ENCODE measurements at places on chromosomes 12 and 14. TPM values are rescaled to one million over a fixed set of nuclear protein-coding genes. Genes with fewer than 3 reads are reported as not detected.

CCDC196 gene
- not detected for total RNA-seq

AMDHD1 gene
- 0.21 TPM for total RNA-seq

P2RX2 gene
- 3.0 TPM for total RNA-seq

DNA sequence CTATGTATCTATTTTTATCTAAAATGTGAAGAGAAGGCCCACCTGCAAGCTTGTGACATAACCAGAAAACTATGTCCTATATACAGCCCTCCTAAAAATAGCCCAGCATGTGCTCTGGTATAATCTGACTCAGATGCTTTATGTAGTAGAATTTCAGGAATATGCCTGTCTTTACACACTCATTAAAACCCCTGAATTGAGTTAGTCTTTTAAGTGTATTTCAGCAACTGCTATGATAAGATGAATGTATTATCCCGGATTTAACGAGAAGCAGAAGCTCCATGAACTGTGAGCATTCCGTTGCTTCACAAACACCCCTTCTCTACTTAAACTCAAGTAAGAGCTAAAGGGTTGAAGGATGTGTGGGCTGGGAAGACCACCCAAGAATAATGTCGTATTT is 89.9 kb upstream of the PRICKLE1 start:
- no peaks in the 10 kb centered on the region for H3K27me3 ChIP-seq
- no peak for DNase-seq
- H3K4me3 ChIP-seq, result no peak overlapping the region
- peaks cover 16% of the 10 kb centered on the region for H3K4me1 ChIP-seq
- no peaks in the 10 kb centered on the region for H3K36me3 ChIP-seq

- H3K27ac ChIP-seq, result no peak overlapping the region
- H3K4me1 ChIP-seq, result peaks cover 5% of the 10 kb centered on the region
- no peaks in the 10 kb centered on the region for H3K27me3 ChIP-seq
- H3K4me3 ChIP-seq, result no peak overlapping the region
- no peak for DNase-seq
These were observed 217.3 kb upstream of the CRY1 start for GRCh38 chr12:107310621-107311020.

All from GM23338 (cell line).